Thyroid gland (tissue), 4 donors: ENCODE measurements at places on chromosomes 1 and 21. TPM values are rescaled to one million over a fixed set of nuclear protein-coding genes. Genes with fewer than 3 reads are reported as not detected.

Gene HP1BP3
- 248 TPM for total RNA-seq

Gene SELL
- 4.2 TPM for total RNA-seq

Gene SMCP
- total RNA-seq, result not detected

Gene CFAP107
- not detected for total RNA-seq

GRCh38 chr21:44579833-44580144 lies 615 bp downstream of the KRTAP10-5 start:
- no peak for DNase-seq

DNA sequence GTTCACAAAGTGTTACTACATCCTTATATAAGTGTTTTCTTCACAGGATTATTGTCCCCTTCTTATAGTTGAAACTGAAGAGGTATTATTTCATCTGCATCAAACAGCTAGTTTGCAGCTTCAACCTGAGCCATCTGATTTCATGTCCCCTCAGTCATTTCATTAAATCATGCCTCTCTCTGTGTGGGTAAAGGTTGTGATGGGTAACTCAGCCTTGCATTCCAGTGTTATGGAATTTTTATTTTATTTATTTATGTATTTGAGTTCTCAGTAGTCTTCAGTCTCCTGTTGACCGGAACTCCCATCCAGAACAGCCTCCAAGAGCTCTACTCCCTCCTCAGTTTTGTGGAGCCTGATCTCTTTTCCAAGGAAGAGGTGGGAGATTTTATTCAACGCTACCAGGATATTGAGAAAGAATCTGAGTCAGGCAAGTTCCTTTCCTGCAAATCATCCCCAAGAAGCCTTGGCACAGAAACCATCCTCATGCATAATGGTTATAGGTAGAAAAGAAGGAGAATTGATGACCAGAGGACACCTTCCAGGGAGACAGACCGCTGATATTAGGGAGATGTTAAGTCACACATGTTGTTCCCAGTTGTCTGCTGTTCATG lies 21.8 kb downstream of the CHD1L start:
- DNase-seq, result no peak

DNA sequence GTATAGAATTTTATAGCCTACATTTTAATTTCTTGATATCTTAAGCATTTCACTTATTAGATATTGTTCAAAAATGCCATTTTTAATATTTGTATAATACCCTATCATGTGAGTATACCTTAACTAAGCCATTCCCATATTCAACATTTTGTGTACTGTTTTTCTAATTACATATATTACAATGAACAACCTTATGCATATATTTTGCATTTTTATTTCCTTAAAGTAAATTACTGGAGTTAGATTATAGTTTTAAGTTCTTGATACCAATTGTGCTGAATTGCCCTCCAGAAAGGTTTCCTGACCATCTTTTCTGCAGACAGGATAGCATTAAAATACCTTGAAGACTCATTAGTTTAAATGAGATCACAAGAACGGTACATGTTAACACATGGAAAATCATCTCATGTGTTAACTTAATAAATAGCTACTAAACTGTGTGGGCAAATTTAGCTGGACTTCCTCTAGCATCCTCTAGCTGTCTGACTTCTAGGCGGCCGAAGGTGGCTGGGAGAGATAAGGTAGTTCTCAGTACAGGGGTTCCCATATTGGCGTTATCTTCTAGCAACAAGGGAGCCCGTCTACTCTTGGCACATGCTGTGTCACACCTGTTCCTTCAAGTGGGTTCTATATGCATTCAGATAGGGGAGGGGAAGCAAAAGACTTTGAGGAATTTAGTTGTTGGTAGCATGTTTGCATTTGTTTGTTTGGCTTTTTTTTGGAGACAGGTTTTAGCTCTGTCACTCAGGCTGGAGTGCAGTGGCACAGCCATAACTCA lies 8.9 kb downstream of the DCLRE1B start:
- no peak for DNase-seq

DNA sequence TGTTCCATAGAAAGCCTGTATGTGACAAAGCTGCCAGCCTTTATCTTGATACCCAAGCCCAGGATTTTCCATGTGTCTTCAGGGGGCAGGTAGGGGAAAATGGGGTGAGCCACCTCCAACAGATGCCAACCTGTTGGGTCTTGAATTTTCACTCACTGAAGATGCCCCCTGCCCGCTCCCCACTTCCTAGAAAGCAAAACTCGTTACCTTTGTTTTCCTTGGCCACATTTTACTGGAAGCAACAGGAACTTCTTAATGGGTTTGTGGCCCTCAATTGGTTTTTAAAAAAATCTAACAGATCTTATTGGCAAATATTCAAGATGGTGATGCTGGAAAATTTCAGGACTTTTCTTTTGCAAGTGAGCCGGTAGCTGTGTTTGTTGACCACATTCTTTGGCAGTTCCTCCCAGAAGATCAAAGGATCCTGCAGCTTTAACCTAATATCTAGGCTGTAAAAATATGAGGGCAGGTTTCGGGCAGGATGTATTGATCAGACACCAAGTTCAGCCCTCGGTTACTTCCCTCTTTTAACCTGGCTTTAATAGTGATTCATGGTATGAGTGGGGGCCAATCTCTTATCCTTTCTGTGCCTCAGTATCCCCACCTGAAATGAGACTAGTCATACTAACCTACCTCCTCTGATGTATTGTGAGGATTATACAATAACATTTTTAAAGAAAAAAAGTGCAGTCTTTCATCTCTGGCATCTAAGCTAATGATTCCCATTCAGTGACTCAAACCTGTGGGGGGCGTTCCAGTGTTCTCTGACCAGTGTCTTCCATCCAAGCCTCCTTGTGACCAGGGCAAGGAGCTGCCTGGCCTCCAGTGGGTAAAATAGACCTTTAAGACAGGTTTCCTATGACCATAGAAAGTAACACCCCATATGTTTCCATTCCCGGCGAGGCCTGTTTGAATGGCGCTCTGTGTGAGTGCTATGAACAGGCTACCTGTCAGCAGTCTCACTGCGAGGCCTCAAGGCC lies 21.3 kb upstream of the GNPAT start:
- DNase-seq, result peak; percentile 20

GRCh38 chr1:197750366-197750765 lies 24.9 kb downstream of the DENND1B start:
- DNase-seq, result no peak
